Sigmoid colon (tissue), 7 donors: ENCODE measurements at places on chromosomes 12 and 14.
A peak's percentile ranks its signal among the peaks of the same experiment; 100 is the strongest.

DNA sequence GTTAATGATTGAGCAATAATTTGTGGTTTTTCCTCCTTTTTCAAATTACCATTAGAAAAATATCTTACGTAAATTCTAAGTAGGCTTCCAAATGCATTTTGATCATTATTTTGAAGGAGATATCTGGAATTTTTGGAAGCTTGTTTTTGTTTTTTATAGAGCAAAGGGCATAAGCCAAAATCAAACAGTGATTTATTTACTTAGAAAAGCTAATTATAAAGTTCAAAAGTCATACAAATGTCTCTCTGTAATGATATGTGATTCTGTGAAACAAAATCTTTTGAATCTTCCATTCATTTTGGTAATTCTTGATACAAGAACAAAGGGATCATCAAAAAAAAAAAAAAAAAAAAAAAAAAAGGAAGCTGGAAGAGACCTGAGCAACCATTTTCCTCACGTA, 416.8 kb downstream of the ETNK1 start:
- DNase-seq: no peak

DNA sequence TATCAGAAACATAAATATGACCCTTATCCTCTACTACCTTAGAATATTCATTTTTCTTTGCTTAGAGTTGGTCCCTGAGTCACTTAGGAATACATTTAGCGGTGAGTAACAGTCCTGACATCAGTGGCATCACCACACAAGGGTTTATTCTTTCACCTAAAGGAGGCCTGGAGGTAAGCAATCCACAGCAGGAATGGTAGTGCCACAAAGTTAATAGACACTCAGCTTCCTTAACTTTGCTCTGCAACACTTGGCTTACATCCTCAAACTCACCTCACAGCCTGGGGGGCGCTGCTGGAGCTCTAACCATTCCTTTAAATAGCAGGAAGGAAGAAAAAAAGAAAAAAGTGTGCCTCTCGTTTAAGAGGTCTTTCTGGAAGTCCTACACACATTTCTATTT, 29.1 kb downstream of the BBOF1 start:
- DNase-seq: no peak

GRCh38 chr12:120841525-120841924, 62.6 kb downstream of the SPPL3 start:
- no peak for DNase-seq

DNA sequence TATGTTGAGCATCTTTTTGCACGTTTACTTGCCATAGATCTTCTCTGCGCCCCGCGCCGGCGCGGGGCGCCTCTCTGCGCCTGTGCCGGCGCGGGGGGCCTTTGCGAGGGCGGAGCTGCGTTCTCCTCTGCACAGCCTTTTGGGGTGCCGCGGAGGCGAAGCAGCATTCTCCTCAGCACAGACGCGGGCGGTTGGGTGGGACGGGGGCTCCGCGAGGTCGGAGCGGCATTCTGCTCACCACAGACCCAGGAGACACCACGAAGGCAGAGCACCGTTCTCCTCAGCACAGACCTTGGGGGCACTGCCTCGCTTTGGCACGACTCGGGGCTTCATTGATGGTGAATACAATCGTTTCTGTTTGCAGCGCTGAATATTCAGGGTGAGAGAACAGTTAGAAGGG, 28.5 kb upstream of the ANHX start:
- no peak for DNase-seq

DNA sequence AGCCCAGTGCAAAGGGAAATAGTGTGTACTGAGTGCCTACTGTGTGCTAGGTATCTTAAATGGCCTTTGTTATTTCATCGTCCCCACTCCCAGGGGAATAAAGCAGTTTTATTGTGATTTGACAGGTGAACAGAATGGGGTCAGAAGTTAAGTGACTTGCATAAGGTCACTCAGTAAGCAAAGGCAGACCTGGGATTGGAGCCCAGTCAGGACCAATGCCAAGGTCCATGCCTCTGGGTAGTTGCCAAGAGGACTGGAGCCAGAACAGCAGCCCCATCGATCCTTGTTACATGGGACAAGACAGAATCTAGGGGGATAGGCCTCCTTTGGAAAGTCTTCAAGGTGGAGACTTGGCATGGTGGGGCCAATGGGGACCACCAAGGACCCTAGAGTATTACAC, 227.4 kb upstream of the PWP1 start:
- no peak for DNase-seq

- DNase-seq: peak; percentile 78
Observed at GRCh38 chr12:11793921-11794710, 144.6 kb downstream of the ETV6 start.

GRCh38 chr14:88598097-88598675, 35.3 kb downstream of the ZC3H14 start:
- DNase-seq: no peak

DNA sequence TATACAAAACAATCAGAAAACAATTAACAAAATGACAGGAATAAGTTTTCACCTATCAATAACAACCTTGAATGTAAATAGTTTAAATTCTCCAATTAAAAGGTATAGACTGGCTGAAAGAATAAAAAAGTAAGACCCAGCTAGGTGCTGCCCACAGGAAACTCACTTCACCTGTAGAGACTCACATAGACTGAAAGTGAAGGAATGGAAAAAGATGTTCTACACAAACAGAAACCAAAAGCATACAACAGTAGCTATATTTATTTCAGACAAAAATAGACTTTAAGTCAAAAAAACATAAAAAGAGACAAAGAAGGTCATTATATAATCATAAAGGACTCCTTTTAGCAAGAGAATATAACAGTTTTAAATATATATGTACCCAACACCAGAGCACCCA, 152.4 kb upstream of the PWP1 start:
- no peak for DNase-seq

DNA sequence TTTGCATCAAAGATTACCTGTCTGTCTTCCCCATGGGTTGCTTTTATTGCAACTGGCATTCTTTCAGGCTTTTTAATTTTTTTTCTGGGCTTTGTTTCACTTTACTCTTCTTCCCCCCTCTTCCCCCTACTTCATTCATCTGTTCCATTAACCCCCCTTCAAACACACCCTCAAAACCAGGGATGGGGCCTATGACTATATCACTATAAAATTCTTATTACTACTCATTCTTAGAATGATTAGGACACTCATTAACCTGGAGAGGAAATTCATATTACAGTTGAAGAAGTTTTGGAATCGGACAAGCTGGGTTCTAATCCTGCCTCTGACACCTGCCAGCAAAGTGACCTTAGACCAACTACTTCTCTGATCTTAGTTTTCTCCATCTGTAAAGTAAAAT, 24.8 kb upstream of the MDM1 start:
- no peak for DNase-seq

- no peak for DNase-seq
Observed at GRCh38 chr14:61145903-61146481, 135.1 kb downstream of the TMEM30B start.

- DNase-seq: peak; percentile 47
Observed at GRCh38 chr12:52204095-52204930, 12.5 kb upstream of the KRT80 start.

DNA sequence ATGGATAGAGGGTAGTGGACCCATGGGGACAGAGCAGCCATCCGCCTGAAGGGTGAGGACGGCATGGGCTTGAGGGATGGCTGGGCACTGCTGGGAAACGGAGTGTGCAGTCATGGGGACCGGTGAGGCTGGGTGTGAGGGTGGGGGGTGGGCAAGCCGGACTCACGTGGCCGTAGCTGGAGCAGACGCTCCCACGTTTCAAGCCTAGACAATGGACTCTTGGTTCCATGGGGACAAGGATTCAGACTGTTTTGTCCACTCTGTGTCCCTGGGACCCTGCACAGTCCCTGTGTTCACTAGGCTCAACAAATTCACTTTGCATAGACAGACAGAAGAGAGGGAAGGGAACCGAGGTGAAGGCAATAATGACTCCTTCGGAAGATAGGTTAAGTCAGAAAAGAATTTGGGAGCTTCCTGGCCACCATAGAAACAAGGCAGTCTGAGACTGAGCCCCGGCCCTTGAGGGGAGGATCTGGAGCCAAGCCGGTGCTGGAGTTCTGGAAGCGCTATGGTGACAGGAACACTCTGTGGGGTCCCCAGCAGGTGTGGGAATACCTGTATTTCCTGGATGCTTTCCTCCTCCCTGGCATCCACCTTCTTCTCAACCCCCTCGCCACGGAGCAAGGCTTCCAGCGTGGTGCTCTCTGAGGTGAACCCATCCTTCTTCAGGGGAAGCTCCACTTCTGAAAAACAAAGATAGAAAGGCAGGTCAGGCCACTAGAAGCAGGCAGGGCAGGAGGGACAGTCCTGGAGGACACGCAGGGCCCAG, 162.5 kb downstream of the DPF3 start:
- DNase-seq: no peak

- DNase-seq: no peak
Observed at GRCh38 chr12:91877456-91878235, 268.0 kb downstream of the BTG1 start.

GRCh38 chr12:53485955-53486735, 13.1 kb downstream of the MAP3K12 start:
- peak; percentile 62 for DNase-seq

- no peak for DNase-seq
Observed at GRCh38 chr12:52669426-52669825, 10.8 kb downstream of the KRT1 start.

- DNase-seq: no peak
Observed at GRCh38 chr14:34355584-34356263, 106.3 kb downstream of the SPTSSA start.

- DNase-seq: no peak
Observed at GRCh38 chr12:4356041-4356327, 23.5 kb downstream of the FGF23 start.

- DNase-seq: no peak
Observed at GRCh38 chr12:21543151-21543550, 17.1 kb downstream of the SPX start.

GRCh38 chr14:43449291-43449690, 1057.8 kb downstream of the FSCB start:
- DNase-seq: no peak

DNA sequence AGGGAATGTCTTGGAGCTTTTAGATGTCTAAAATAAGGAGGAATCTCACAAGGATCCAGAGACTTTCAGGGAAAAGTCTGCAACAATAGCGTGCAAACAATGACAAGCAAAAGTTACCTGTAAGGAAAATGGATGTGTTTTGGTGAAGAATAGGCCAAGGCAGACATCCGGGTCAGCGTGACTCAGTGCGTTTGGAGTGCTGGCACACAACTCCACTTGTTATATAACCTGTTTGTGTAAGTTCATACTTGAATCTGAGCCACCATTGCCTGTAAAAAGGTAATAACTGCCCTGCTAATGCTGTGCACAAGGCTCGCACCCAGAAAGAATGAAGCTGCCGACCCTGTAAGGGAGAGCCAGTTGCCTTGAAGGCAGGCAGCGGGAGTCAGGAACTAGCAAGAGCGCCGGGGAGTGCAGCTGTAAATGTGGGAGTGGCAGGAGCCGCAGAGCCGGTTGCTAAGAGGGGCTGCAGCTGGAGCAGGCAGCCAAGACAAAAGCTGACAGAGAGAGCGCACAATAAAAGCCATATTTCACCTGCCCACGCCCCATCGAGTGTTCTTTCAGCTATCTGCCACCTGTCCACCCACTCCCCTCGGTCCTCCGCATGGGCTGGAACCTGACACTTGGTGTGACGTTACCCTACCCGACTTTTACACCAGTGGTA, 638.5 kb upstream of the MIS18BP1 start:
- no peak for DNase-seq

DNA sequence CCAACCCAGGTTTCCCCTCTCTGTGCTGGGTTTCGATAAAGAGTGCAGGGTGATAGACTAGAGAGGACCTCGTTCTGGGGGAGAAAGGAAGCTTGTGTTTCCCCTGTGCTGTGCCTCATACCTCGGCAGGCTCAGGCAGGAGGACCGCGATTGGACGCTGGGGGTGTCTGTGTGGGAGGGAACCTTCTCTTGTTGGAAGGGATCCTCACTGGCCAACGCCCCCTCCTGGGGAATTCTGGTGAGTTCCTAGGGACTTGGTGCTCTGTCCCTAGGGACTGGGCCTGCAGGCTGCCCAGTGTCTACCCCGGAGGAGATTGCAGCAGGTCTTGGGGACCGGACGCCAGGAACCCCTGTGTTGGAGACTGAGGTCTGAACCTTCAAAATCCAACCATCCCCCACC, 157.4 kb upstream of the PRMT8 start:
- DNase-seq: peak; percentile 57

GRCh38 chr12:124259154-124260066, 35.5 kb upstream of the RFLNA start:
- no peak for DNase-seq

- DNase-seq: no peak
Observed at GRCh38 chr12:120702637-120703036, 7.6 kb upstream of the UNC119B start.

DNA sequence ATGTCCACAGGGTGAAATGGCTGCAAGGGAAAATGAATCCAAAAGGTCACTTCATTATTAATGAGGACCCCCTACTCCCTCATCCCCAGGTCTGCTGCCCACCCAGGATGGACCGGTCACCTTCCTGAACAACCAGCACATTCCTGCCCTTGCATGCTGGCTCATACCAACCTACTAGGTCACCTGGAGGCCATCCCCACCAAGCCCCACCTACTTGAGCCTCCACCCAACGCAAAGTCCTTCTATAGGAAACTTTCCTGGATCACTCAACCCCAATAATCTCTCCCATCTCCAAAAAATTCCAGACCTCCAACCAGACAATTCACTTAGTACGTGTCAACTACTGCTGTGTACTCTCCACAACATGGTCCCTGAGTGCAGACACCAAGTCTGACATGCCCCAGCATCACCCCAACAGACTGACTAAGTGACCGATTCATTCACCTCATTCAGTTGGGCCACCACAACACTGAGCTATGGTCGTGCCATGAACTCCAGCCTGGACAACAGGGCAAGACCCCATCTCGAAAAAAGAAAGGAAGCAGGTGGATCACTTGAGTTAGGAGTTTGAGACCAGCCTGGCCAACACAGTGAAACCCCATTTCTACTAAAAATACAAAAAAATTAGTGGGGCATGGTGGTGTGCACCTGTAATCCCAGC, 18.1 kb downstream of the CLMN start:
- DNase-seq: no peak

- no peak for DNase-seq
Observed at GRCh38 chr14:87434011-87434410, 559.0 kb downstream of the GALC start.
